Stimulated activated CD8-positive, alpha-beta memory T cell treated with anti-CD3 and anti-CD28 coated beads, Interleukin-2, amount 100 ng/mL, for 1 hour (primary cell): ENCODE measurements at places on chromosomes 16 and 17.
A peak's percentile ranks its signal among the peaks of the same experiment; 100 is the strongest.

DNA sequence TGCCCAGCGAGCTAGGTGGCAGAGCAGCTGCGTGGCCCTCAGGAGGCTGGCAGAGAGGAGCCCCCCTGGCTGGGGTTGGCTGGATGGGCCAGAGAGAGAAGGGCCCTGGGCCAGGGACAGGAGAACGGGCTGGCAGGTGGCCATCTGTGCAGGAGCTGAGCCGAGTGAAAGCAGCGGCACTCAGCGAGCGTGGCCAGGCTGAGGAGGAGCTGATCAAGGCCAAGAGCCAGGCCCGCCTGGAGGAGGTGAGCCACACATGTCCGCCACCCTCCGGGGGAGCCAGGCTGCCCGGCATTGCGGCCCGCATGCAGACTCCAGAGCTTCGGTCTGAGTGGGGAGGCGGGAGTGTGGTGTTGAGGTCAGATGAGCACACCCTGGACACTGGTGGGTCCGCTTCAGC is 2.1 kb upstream of the RAC3 start:
- DNase-seq: no peak

GRCh38 chr16:57530104-57530521 is 6.3 kb downstream of the CCDC102A start:
- peak; percentile 55 for DNase-seq

GRCh38 chr17:75625813-75626486 is 7.3 kb upstream of the SMIM5 start:
- no peak for DNase-seq

GRCh38 chr17:47368262-47368661 is 44.5 kb downstream of the EFCAB13 start:
- no peak for DNase-seq

DNA sequence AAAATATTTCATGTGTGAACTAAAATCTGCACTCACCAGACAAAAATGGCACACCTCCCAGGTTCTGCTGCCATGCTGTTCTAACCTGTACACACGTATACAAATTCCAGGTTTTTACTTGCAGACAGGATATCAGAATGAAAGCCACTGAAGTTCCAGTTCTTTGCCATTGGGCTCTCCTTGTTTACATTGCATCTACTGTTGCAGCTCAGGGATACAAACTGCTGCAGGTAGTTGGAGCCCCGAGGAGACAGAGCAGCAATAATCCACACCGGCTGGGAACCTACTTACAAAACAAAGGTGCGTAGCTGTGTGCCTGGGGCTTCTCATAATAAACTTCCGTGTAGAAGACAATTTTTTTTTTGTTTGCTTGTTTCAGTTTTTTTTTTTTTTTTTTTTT is 59.6 kb downstream of the HAPSTR1 start:
- DNase-seq: no peak

DNA sequence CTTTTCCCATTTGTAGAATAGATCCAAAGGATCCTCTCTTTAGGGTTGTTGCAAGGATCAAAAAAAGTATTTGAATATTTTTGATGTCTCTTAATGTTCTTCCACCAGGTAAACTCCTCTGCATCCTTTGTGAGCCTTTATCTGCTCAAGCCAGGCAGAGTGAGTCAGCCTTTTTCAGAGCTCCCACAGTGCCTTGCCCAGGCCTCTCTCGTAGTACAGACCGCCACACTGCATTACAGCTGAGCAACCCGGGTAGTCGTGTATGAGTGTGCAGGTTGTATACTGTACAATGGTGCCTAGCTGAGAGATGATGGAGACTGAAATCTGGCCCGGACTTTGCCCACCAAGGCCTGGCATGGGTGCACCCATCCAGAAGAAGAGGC is 20.9 kb downstream of the RHBDL3 start:
- DNase-seq: no peak

DNA sequence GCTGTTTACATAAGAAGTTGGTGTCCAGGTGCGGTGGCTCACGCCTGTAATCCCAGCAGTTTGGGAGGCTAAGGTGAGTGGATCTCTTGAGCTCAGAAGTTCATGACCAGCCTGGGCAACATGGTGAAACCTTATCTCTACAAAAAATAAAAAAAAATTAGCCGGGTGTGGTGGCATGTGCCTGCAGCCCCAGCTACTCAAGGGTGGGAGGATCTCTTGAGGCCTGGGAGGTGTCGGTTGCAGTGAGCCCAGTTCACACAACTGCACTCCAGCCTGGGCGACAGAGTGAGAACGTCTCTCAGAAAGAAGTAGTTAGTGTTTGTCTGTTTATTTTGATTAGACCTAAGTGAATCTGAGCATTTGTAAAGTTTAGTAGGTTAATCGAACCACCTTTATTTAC is 12.8 kb downstream of the DDX19A start:
- no peak for DNase-seq

- DNase-seq: no peak
These were observed 424 bp downstream of the C17orf100 start for GRCh38 chr17:6651919-6652452.

DNA sequence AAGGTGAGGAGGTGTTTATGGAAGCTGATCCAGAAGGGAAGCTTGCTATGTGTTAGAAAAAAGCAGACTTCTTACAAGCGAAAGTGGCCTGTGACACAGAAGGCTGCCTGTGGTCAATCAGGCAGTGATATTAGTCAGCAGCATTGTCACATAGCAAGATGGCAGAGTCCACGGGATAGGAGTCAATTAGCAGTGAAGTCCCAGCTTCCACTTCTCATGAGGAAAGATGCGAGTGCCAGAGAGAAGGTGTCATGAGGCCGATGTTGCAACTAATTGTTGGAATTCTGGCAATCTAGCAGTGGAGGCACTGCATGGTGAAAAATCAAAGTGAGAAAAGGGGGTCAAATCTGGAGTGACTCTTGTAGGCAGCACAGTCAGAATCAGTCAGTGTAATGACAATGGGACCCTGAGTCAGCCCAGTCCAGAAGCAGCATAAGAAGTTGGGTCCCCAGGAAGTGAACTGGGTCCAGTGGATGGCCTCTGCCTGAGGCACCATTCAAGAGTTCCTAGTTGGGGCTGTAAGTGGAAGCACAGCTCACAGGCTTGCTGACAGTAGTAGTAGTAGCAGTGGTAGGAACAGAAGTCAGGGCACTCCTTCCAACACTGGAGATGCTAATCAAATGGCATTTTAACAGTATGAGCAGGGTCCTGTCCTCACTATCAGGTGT is 85.1 kb downstream of the TNFRSF13B start:
- DNase-seq: no peak

DNA sequence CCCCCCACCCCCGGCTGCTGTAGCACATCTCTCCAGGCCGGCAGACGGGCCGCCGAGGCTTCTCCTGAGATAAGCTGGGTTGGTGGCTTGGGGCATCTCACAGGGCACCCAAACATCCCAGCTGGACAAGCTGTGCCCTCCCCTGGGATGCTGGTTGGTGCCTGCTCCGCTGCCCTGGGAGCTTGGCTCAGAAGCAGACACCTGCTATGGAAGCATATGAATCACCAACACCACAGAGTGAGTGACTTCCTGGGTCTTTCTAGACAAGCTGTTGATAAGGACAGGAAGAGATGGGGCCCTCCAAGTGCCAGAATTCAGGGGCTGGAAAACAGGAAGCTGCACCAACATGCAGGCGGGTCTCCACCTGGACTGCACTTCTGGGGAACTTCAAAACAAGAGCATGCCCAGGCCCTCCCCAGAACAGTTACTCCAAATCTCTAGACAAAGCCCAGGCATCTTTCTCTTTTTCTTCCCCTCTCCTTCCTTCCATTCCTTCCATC is 13.7 kb downstream of the C16orf95 start:
- no peak for DNase-seq

- DNase-seq: no peak
These were observed 60.1 kb upstream of the MED9 start for GRCh38 chr17:17416400-17417360.

DNA sequence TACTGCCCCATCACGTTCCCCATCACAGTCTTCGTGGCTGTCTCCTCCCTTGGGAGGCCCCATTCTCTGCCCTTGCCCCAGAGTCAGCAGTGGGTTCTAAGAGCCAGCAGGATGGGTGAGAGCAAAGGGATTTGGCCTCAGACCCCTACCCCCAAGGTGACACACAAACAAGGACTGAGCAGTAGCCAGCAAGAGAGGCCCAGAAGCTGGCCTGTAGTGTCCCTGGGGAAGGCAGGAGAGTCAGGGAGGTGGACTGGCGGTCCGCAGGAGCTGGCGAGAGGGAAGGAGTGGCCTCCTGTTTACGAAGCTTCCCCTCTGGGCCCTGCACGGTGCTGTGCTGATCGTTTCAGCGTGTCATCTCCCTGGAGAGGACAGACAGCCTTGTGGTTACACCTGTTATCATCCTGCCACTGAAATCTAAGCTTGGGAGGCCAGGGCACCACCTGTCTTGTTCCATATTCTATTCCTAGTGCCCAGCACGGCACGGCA is 8.4 kb downstream of the WDR81 start:
- no peak for DNase-seq

DNA sequence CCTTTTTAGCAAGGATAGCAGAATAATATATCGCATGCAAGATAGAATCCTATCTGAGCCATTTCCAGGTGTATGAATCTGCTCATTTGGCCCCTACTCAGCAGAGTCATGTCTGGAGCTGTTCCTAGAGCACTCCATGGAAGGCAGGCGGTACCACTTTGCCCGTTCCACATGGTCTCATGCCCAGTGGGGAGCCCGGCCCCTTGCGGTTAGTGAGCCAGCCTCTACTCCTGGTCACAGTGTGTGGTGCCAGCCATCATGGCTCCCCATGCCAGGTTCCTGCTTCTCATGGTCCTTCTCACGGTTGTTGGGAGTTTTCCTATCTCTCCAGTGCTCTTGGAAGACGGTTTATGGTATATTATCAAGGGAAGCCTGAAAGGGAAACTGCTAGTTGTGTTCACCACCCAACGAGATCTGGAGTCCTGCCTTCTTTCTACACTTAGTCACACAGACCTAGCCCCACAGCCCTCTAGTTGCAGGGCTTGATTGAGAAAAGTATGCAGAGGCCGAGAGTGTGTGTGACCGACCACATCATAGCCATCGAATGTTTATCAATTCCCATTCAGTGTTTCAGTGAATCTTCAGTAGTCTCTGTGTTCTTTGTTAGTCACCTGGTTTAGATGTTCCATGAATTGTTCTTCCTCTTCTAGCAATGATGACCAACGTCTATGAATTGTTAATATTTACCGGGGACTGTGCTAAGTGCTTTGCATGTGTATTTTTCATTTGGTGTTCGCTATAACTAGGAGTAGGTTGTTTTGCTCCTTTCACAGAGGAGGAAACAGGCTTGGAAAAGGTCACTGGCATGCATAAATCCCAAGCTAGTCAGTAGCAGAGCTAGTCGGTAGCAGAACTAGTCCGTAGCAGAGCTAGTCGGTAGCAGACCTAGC is 9.6 kb downstream of the JPT2 start:
- DNase-seq: no peak
